ENCODE measurements at places on chromosomes 13 and 19.

- no peak for DNase-seq
Measured at GRCh38 chr19:11587975-11588631, 9.2 kb upstream of the ZNF627 start.

DNA sequence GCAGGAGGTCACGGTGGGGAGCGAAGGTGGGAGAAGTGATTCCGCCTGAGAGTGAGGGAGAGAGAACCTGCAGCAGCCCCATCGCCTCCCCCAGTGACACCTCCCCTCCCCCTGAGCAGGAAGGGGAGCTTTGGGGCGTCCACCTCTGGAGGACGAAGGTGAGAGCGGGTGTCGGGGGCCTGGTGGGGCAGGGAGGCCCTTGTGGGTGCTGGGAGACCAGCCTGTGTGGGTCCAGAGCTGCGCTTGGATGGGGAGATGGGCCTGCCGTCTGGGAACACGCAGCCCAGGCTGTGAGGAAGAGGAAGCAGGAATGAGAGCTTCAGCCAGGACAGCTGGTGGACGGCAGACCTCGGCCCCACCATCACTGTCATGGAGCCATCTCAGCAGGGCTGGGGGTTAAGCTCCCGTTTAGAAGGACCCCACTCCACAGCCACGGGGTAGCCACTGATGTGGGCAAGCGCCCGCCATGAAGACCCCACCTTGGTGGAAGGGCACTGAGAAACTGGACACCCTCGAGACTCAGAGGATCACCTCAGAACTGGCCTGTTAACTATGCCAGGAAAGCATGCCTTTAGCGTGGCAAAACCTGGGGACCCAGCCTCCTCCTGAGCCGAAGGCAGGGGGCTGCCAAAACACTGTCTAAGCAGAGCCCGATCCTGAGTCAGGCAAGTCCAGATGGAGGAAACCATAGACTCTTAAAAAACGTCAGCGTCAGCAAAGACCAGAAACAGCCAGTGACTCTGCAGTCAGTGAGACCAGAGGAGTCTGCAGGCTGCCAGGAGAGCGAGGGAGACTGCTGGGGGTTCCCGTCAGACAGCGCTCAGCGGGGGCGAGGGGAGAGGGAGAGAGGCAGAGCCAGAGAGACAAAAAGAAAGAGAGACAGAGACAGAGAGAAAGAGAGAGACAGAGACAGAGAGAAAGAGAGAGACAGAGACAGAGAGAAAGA lies 6.4 kb upstream of the PROZ start:
- peak; percentile 30 for DNase-seq

- DNase-seq = no peak
Measured at GRCh38 chr19:821825-822503, at the start of gene PLPPR3. TSS of gene PLPPR3 (minus strand) at chr19:821955. CDS start at chr19:821559, 396 bp downstream.

DNA sequence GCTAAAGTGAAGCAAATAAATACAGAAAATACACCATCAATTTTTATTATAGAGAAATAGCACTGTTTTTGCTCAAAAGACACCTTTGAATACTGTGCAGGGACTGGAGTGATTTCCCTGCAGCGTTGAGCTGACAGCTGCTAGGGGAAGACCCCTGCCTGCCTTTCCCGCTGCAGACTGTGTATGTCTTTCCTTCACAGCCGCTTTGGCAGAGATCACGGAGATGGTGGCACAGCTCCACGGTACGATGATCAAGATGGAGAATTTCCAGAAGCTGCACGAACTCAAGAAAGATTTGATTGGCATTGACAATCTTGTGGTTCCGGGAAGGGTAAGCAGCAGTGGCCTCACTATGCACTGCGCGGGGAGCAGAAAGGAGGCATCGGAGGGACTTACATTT lies 141.5 kb downstream of the STK24 start:
- no peak for DNase-seq

- peak; percentile 72 for DNase-seq
Measured at GRCh38 chr13:43300865-43301264, 277.5 kb downstream of the DNAJC15 start.

- DNase-seq = no peak
Measured at GRCh38 chr19:15010501-15011300, 31.0 kb upstream of the SLC1A6 start.

DNA sequence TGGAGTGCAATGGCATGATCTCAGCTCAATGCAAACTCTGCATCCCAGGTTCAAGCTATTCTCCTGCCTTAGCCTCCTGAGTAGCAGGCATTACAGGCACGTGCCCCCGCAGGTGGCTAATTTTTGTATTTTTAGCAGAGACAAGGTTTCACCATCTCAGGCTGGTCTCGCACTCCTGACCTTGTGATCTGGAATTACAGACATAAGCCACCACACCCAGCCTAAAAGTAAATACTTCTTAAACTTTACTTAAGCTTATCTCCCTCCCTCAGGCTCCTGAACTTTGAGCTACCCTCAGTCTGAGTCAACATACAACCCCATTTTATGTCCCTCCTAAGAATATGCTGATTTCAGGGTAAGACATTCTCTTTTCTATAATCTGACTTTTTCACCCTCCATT lies 66.1 kb downstream of the ZNF486 start:
- no peak for DNase-seq

DNA sequence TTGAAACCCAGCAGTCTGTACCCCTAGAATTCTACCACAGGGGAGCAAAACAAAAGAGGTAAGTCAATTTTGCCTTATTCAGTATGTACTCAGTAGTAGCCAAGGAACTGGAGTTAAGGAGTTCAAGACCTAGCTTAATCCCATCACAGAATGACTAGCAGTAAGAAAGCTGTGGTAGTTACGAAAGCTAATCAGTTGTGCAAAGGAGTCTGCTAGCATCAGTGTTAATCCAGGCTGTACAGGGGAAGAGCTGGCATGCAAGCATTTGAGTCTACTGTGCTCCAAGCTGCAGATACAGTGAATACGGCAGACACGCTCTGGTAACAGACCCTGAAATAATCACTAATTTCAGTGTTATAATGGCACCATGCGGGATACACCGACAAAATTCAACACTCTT lies 4.7 kb downstream of the DNMT1 start:
- no peak for DNase-seq

- no peak for DNase-seq
Measured at GRCh38 chr13:49559006-49559405, 26.4 kb downstream of the RCBTB1 start.

DNA sequence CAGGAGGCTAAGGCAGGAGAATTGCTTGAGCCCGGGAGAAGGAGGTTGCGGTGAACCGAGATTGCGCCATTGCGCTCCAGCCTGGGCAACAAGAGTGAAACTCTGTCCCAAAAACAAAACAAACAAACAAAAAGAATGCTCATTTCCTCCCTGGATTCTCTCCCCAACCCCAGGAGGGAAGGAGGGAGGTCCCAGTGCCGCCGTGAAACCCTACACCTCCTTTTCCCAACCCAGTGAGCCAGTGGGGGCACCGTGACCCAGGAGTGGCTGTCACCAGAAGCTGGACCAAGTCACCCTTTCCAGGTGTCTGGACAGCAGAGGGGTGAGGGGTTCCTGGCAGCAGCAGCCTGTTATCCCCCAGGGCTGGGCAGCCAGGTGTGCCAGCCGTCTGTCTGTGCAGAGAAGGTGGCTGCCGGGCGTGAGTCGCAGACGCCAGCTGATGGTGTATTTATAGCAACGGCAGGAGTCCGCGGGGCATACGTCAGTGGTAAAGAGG lies 23.5 kb downstream of the NFIC start:
- no peak for DNase-seq

- DNase-seq = no peak
Measured at GRCh38 chr19:11881151-11881800, 6.3 kb upstream of the ZNF69 start.

DNA sequence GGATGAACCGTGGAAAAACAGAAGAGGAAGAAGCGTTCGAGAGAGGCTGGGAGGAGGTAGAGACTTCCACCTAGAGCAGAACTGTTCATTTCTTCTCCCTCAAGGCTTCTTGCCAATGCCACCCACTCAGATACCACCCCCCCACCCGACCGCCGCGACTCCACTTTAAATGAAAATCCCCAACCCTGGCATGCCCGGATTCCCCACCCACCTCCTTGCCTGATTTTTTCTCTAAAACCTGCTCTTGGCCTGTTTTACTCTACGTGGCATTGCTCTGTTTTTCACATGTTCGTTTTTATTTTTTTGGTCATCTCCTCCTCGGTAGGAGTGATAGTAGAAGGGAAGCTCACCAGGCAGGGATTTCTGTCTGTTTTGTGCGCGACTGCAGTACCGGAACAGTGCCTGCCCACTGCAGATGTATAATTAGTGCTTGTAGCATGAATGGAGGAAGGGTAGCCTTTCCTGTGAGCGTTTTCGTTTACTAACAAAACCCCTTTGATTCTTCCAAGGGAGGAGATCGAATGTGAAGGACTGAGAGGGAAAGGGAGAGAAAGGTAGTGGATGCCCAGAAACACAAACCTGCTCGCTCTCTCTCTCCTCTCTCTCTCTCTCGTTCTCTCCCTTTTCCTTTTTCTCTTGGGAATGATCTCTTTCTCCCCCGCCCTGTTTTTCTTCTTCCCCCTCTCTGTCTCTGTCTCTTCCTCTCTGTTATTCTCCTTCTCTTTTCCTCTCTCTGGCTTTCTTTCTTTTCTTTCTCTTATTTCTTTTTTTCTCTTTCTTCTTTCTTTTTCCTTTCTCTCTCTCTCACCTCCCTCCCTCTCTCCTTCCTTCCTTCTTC lies 2.2 kb downstream of the CD70 start:
- no peak for DNase-seq

DNA sequence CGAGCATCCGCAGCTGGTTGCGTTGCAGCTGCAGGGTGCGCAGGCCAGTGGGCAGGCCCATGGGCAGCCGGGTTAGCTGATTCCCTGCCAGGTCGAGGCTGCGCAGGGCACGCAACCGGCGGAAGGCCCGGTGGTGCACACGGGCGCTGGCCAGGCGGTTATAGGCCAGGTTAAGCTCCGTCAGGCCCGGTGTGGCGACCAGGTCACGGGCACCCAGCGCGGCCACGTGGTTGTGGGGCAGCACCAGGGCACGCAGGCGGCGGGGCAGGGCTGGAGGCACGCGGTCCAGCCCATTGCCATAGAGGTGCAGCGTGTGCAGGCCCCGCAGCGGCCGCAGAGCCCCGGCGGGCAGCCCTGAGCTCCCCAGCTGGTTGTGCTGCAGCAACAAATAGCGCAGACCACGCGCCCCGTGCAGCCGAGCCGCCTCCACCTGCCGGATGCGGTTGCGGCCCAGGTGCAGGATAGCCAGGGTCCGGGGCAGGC lies 5.3 kb downstream of the PODNL1 start:
- no peak for DNase-seq

GRCh38 chr13:77981281-77981881 lies 62.8 kb upstream of the EDNRB start:
- DNase-seq = no peak

GRCh38 chr13:32882691-32883090 lies 133.5 kb upstream of the KL start:
- DNase-seq = no peak

DNA sequence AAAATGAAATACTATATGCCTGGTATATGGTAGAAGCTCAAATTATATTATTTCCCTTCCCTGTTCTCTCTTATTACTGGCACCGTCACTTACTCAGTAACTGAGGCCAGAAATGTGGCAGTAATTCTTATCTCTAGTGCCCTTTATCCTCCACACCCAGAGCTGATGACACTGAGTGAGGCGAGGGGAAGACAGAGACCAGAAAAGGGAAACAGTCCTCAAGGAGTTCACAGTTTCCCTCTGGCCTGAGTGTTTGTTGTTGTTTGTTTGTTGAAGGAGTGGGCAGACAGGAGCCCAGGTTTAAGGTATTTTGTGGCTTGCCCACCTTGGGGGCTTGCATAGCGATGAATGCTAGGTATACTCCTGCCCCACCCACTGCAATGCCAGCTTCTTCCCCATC lies 101.5 kb upstream of the FNDC3A start:
- DNase-seq = no peak

GRCh38 chr13:20840568-20840967 lies 62.0 kb downstream of the XPO4 start:
- no peak for DNase-seq

- no peak for DNase-seq
Measured at GRCh38 chr13:111542530-111543341, 222.3 kb downstream of the TEX29 start.

- no peak for DNase-seq
Measured at GRCh38 chr13:113469582-113469981, 16.3 kb upstream of the ADPRHL1 start.

DNA sequence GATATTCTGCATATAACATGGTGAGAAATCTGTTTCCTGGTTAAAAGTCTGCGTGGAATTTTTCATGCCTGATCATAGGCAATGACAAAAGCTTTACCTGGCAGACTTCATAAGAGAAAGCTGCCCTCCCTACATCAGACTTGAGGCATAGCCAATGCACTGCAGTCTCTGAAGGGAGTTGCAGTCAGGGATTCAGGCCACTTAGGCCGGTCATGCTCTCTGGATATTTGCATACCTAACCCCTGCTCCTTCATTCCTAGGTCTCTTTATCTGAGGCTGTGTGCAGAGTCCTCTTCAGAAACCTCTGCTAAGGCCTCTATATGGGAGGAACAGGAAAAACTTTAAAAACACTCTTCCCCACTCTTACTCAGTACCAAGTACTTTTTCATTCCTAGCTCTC lies 287.4 kb downstream of the PCDH17 start:
- DNase-seq = no peak

DNA sequence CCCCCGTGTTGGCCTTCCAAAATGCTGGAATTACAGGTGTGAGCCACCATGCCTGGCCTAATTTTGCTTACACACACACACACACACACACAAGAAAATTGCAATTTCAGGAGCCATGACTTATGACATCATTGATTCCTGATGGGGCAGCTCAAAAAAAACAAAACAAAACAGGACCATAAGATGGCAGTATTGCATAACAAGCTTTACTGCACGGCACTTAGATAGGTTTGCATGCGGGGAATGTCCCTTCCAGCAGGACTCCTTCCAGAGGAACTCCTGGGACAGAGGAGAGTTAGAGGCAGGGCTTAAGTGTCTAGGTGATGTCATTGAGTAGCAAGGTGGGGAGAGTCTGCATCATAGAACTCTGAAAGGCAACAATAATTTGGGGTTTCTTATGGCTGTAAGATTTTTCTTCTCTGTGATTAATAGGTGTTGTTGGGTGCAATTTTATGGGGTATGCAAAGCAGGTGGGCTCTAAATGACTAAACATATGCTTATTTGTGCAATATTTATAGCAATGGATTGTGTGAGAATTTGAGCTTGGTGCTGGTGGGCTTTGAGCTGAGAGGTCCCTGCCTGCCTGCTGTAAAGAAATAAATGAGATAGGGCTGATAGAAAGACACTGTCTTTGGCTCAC lies 9.0 kb upstream of the ACSBG2 start:
- no peak for DNase-seq
